MG63 (cell line): ENCODE measurements at places on chromosomes 12 and 14.
A peak's percentile ranks its signal among the peaks of the same experiment; 100 is the strongest.

GRCh38 chr14:67357969-67358354, 1.6 kb downstream of the ATP6V1D start:
- no peak for DNase-seq

- DNase-seq: peak; percentile 90
These were observed at the start of gene SFSWAP for GRCh38 chr12:131710464-131711457. Gene SFSWAP, plus strand, starts transcription at chr12:131711090. Its CDS starts 140 bp downstream, at chr12:131711230.

GRCh38 chr12:31715283-31715825, 13.5 kb downstream of the AMN1 start:
- DNase-seq: no peak

DNA sequence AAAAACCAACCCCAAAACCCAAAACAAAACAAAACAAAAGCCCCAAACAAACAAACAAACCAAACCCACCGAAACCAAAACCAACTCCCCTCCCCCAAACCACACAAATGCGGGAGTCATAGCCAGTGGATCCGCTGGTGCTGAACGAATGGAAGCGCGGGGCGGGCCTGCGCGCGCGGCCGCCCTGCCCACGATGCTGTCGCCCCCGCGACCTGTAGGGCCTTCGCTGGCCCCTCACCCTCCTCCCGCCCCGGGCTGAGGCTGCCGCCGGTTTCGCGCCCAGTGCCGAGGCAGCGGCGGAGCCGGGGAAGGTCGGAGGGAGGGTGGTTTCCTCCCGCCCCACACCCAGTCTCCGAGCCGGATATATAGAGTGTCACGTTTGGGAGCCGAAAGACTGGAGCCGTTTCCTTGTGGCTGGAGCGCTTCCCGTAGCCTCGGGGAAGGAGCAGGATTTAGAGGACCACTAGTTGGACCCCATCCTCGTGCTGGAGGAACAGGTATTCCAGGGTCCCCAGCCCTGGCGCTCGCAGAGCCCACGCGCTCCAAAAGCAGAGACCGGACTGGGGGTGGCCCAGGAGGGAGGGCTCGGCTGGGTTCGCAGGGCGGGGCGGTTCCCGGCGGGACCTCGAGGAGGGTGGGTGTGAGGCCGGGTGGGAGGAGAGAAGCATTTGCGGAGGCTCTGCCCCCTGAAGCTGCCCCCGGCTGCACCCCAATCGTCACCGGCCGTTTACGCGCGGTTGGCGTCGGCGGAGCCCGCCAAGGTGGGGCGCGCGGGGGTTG, at the start of gene FAR2:
Gene FAR2 (plus strand): TSS at position 368 of the 780 bp plus-strand sequence. CDS start 121,172 bp downstream, outside the sequence.
- peak; percentile 84 for DNase-seq

- no peak for DNase-seq
These were observed 8.7 kb upstream of the WDR89 start for GRCh38 chr14:63650256-63650952.
